ENCODE measurements at places on chromosomes 6 and 20. TPM values are rescaled to one million over a fixed set of nuclear protein-coding genes. Genes with fewer than 3 reads are reported as not detected.

GRCh38 chr20:17873410-17874270, 95.0 kb downstream of the SNX5 start:
- DNase-seq, result peak; percentile 90

The F13A1 gene
- not detected for total RNA-seq

DNA sequence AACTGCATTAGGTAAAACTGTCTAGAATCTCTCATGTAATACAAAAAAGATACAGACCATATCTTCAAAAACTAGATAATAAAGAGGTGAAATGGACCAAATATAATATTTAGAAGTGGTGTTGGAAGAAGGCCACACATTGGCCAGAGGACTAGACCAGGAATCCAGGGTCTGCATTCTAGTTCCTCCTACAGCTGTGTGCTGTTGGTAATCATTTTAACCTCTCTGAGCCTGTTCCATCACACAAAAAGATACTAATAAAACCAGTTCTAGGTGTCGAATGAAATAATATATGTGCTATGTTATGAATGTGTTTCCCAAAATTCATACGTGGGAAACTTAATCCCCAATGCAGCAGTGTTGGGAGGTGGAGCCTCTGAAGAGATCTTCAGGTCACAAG, 111.6 kb upstream of the RREB1 start:
- no peak for DNase-seq

The FABP7 gene
- total RNA-seq, result not detected

GRCh38 chr20:23629017-23629541, 8.7 kb downstream of the CST3 start:
- DNase-seq, result peak; percentile 63

- peak; percentile 81 for DNase-seq
Observed at GRCh38 chr6:129774697-129775447, 64.9 kb upstream of the ARHGAP18 start.

The EBF4 gene
- total RNA-seq, result 4.0 TPM

GRCh38 chr20:50152394-50153152, 950 bp downstream of the PEDS1 start:
- DNase-seq, result no peak

DNA sequence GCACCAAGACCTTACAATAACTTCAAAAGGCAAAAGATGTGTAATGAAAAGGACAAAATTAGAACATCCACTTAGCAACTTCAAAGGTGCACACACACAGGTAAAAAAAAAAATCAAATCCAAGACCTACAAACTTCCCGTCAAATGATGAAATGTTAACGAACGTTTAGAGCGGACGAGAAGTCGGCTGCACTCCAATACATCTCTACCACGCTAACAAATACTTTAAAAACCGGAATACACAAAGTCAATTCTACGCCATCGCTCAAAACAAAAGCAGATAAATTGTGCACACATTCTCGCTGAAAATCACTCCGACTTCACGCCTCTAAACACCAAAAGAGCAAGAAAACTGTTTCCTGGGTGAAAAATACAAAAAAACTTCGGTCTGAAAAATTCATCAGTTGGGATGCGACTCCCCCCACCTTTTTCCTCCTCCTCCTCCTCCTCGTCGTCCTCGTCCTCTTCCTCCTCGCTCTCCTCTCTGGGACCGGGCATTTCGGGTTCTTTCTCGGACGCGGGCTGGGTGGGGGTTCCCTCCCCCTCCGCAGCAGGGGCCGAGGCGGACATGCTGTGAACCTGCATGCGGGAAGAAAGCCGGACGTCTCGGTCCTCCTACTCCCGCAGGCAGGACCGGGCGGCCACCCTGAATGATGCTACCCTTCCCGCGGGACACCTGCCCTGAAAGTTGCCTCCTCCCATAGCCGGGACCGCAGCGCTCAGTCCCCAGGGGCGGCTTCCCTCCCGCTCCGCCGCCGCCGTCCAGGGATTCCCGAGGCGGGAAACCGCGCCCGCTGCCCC, 712 bp downstream of the DEK start:
- peak; percentile 62 for DNase-seq

DNA sequence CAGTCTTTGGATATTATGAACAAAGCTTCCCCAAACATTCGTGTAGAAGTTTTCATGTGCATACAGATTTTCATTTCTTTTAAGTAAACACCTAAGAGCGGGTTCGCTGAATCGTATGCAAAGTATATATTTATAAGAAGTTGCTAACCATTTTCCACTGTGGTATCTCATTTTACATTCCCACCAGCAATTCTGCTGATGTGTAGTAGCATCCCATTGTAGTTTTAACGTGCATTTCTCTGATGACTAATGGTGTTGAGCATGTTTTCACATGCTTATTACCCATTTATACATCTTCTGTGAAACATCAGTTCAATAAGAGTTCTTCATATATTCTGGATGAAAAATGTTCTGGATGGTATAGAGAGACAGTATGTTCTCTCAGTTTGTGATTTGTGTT, 97.4 kb downstream of the IYD start:
- no peak for DNase-seq

Measured in SJSA1 (cell line).